ENCODE measurements at places on chromosomes 7 and 10. TPM values are rescaled to one million over a fixed set of nuclear protein-coding genes. Genes with fewer than 3 reads are reported as not detected.

MACC1 gene
- 9.6 TPM for polyA plus RNA-seq

SPDYE9 gene
- polyA plus RNA-seq = 0.28 TPM

TFPI2 gene
- 12.1 TPM for polyA plus RNA-seq

KRIT1 gene
- 43.4 TPM for polyA plus RNA-seq

DNA sequence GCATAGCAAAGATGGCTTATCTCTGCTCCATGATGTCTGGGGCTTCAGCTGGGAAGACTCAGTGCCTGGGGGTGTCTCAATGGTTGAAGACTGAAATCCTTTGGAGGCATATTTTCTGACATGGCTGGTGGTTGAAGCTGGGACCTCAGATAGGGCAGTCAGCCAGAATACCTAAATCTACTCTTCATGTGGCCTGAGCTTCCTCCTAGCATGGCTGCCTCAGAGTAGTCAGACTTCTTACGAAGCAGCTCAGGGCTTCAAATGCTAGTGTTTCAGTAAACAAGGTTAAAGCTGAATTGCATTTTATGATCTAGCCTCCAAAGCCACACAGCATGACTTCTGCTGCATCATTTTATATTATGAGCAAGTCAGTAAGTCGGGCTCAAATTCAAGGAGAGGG, 2.6 kb upstream of the BRAF start:
- DNase-seq = no peak

GRCh38 chr10:86390337-86391120, 23.9 kb upstream of the GRID1 start:
- DNase-seq = no peak

DNA sequence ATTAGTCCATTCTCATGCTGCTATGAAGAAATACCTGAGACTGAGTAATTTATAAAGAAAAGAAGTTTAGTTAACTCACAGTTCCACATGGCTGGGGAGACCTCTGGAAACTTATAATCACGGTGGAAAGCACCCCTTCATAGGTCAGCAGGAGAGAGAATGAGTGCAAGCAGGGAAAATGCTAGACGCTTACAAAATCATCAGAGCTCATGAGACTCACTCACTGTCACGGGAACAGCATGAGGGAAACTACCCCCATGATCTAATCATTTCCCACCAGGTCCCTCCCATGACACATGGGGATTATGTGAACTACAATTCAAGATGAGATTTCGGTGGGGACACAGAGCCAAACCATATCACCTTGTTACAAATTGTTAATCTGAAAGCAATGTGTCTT, 15.8 kb downstream of the TAS2R39 start:
- DNase-seq = no peak

- no peak for DNase-seq
Observed at GRCh38 chr7:144545330-144545729, 141.8 kb upstream of the NOBOX start.

DNA sequence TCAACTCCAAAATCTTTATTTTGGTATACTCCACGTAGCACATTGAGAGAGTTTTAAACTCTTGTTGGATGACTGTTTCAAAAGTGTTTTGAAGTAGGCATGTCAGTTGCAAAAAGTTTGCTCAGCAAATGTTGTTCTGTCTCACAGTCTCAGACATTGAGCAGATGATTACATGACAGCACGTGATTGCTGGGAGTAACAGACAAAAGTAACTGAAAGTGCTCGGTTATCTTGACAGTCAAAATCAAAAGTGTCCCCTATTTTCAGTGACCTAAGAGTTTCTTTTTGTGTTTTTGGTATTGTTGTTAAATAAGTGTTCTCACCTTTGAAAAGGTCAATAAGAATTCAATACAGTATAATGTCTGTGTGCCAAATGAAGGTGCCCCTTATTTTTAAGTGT, 84.3 kb downstream of the CFTR start:
- DNase-seq = no peak

- no peak for DNase-seq
Observed at GRCh38 chr10:3336673-3337293, 164.2 kb upstream of the PITRM1 start.

DNA sequence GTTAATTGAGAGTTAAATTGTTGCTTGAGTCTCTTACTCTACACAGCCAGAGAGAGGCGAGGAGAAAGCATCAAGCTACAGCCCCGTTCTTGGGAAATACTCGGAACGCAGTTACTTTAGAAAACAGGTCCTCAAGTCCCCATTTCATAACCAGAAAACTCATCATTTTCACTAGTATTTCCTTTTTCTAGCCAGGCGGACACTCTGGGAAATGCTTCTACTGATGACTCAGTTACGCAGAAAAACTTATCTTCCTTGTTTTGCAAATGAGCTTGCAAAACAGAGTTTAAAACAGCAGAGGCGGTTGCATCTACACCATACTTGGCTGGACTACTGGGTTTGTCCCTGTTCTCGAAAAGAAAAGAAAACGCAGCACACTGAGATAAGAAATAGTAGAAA, 111.4 kb upstream of the FGFR2 start:
- DNase-seq = no peak

DNA sequence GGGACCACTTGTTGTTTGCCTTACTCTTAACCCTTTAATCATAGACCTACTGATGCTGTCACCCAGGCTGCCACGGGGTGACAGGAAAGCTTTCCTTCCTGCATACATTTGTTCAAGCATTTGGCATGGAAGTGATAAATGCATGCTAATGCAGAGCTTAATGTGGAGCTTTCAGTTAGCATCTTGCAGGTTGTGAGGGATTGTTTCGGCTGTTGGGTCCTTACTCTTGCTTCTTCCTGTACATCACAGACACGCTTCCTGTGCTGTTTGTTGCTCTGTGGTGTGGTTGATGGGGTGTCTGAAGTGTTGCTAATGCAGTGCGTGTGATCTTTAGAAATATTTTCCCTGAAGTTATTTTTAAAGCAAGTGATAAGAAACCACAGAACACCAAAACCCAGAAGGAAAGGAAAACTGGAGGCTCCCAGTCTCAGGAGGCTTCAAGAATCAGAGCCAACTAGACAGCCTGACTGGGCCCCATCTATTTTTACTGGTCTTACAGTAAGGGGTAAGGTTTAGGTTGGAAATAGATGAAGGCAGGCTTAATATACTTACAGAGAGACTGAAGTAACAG, 143.1 kb downstream of the CHN2 start:
- no peak for DNase-seq

DNA sequence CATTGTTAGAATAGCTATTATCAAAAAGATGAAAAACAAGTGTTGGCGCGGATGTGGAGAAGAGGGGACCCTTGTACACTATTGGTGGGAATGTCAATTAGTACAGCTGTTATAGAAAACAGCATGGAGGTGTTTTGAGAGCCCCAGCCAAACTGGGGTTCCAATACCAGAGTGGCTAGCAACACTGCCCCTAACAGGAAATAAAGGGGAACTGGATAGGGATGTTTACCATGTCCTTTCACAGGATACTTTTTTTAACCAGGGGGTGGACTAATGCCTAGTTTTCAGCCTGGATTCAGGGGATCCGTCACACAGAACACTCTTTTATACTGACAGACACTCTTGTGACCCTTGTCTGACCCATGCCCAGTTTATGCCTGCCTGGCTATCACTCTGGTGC, 6.9 kb upstream of the GSTK1 start:
- DNase-seq = no peak

- DNase-seq = no peak
Observed at GRCh38 chr10:97042081-97042480, 143.7 kb downstream of the SLIT1 start.
